ENCODE measurements at places on chromosomes 11 and 22.
A peak's percentile ranks its signal among the peaks of the same experiment; 100 is the strongest.

- DNase-seq, result no peak
These were observed 71.0 kb upstream of the TP53I11 start for GRCh38 chr11:45021692-45022141.

DNA sequence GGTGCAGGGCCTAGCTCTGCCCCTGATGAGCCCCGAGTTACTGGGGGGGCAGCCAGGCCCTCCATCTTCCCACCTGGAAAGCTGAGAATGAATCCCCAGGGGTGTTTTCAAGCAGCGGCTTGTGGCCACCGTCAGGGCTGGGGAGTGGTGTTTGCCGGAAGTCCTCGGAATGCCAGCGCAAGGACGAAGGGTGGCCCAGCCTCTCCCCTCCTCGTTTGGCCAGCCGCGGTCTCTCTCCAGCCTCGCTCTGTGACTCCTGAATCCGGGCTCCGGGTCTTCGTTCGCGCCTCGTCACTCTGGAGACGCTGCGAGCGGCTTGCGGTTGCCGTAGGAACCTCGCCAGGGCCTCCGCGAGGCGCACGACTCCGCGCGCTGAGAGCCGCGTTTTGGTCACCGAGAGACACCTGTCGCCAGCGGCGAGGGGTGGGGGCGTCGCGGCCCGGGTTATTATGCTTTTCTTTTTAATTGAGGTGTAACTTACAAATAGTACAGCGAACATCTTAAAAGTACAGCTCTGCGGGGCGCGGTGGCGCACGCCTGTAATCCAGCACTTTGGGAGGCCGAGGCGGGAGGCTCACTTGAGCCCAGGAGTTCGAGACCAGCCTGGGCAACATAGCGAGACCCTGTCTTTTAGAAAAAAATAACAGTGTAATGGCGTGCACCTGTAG is 6.3 kb upstream of the KDELR3 start:
- peak; percentile 18 for DNase-seq

GRCh38 chr22:21073023-21073422 is 27.3 kb downstream of the LRRC74B start:
- no peak for DNase-seq

GRCh38 chr22:46951973-46952372 is 189.5 kb downstream of the TBC1D22A start:
- DNase-seq, result no peak

DNA sequence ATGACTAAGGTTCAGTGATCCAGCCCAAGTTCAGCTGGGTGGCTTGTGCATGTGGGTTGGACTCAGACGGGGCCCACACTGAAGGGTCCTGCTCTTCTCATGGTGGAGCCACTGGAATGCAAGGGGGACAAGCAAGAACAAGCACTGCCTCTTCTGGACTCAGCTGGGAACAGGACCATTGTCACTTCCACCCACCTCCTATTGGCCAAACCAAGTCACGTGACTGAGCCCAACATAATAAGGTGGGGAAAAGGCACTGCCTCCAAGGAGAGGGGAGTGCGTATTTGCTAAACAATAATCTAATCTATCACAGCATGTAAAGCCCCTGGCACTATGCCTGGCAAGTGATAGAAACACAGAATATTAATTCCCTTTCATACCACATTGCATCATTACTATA is 87.1 kb downstream of the CHST1 start:
- DNase-seq, result no peak

- DNase-seq, result no peak
These were observed 904.5 kb downstream of the DLG2 start for GRCh38 chr11:84722583-84723108.

DNA sequence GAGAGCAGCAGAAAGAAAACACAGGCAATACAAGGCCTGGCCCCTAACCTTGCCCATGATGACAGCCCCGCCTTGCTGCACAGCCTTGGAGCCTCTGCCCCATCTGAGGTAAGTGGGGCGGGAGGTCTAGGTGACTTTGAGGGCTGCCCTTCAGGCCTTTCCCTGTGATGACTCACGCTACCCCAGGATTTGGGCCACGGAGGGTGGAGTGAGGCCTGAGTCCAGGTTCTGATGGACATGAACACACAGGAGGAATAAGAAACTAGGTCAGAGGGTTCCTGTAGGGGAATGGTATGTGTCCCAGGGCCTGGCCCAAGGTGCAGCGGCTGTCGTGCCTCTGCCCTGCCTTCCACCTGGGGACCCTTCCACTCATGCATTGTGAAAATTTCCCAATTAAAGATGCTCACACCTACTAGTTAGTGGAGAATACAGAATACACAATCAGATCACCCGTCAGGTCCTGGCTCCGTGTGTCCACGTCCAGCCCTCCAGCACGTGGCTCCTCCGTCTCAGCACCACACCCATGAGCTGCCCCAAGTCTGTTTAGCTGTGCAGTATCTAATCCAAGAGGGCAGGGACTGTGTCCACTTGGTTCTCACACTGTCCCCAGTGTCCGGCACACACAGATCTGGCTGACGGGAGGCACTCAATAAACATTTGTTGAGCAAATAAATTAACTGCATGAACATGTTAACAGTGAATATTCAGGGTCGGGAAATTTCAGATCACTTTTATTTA is 111.0 kb downstream of the CHST1 start:
- no peak for DNase-seq

GRCh38 chr11:11148104-11148509 is 204.9 kb downstream of the CSNK2A3 start:
- DNase-seq, result no peak
